ENCODE measurements at places on chromosomes 16 and 17.

DNA sequence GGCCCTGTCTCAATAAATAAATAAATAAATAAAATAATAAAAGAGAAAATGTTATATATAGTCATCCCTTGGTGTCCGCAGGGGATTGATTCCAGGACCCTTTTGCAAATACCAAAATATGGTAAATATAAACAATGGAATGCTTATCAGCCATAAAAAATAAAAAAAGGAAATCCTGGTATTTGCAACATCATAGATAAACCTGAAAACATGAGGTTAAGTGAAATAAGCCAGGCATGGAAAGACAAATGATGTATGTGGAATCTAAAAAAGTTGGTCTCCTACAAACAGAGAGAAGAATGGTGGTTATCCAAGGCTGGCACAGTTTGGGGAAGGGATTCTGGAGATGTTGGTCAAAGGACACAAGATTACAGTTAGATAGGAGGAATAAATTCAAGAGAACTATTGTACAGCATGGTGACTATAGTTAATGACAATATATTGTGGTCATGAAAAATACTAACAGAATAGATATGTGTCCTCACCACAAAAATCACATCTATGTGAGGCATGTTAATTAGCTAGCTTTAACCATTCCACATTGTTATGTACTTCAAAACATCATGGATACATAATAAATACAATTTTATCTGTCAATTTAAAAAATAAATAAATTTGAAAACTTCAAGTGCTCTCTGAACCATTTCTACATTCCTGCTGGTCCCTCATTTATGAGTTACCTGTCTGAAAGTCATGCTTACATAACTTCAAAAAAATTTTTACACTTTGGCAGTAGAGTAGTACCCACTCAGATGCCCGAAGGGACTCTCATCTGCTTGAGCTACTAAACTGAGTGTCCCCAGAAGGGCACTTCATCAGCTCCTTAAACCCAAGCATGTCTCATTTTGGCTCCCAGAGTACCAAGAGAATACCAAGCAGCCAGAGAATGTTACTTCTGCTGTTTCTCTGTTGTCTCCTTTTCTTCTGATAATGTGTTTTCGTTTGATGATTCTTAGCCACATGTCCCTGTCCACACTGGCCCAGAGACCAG, 26.6 kb downstream of the N4BP1 start:
- no peak for DNase-seq

- DNase-seq: no peak
Observed at GRCh38 chr17:51128076-51128475, 7.4 kb upstream of the SPAG9 start.

DNA sequence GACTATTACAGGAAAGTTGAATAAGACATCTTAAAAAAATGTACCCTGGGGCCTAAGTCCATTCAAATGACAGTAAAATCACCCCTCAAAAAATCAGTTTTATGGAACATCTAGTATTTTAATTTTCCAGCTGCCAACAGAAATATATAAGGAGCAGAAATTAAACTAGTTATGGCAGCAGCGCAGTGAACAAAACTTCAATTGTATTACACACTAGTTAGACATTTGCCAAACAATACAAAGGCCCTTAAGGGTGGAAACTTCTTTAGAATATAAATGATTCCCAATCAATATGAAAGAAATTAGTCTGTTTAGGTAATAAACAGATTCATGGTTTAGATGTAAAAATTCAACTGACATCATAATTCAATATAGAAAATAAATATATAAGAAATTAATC, 18.1 kb upstream of the RFFL start:
- no peak for DNase-seq

GRCh38 chr17:967122-967521, 12.5 kb downstream of the NXN start:
- DNase-seq: no peak

DNA sequence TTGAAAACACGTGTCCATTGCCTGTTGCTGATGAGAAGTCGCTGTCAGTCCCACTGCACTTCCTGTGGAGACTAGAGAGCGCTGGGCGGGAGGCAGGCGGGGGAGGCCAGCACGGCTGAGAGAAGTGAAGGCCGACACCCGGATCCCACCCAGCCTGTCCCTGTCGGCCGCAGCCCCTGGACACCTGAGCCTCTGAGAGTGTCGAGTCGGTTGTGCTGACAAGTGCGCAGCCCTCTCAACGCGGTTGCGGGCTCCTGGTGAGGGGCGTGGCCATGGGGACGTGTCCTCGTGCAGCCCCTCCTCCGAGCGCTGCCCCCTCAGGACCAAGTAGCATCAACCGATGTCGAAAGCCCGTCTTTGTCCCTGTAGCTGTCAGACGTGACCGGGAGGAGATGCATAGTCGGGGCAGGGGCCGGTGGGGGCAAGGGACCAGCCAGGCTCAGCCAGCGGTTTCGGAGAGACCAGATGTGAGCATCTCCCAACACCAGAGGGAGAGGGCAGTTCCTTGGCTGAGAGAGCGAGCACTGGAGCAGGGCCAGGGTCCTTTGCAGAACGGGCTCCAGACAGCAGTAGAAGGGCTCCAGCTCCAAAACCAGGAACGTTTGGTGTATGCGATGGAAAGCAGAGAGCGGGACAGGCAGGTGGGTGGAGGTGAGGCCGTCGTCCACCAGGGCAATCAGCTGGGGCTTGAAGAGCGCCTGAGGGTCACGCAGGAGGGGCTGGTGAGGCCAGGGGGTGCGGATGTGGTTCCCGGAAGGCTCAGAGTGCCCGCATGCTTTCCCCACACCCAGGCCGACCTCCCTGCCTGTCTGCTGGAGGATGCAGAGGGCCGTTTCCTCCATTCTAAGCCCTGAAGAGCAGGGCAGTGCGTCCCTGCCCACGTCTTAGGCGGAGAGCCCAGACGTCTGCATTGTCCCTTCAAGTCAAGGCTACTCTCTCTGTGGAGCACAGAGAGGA, 43.3 kb upstream of the CHMP6 start:
- DNase-seq: no peak

DNA sequence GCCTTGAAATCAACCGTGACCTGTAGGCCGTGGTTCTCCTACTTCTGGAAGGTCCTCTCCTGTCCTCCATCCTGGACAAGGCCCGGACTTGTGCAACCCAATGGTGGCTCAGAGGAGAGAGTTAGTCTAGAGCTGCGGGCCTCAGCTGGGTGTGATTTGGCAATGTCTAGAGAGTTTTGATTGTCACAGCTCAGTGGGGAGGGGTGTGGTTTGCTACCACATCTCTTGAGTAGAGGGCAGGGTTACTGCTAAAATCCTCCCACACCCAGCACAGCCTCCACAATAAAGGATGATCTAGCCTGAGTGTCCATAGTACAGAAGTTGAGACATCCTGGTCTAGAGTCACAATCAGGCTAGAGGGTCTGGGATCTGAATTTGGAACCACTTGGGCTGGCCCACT, 40.3 kb downstream of the MYH13 start:
- no peak for DNase-seq

- peak; percentile 80 for DNase-seq
Observed at GRCh38 chr17:68205251-68205807, 42.5 kb upstream of the AMZ2 start.

DNA sequence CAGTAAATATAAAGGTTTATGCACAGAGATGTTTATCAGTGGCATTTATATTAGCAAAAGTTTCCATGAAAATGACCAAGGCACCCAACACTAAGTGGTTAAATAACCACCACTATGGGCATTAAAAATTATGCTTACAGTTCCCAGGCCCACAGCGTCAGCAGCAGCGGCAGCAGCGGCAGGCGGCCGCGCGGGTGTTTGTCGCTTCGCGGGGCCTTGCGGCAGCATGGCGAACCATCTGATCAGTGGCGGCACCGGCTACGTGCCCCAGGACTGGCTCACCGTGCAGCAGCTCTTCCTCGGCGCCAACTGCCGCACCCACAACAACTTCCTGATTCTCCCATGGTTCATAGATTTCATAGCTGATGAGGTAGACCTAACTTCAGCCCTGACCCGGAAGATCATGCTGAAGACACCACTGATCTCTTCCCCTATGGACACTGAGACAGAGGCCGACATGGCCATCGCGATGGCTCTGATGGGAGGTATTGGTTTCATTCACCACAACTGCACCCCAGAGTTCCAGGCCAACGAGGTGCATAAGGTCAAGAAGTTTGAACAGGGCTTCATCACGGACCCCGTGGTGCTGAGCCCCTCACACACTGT, 71.0 kb downstream of the GRIN2A start:
- DNase-seq: no peak

DNA sequence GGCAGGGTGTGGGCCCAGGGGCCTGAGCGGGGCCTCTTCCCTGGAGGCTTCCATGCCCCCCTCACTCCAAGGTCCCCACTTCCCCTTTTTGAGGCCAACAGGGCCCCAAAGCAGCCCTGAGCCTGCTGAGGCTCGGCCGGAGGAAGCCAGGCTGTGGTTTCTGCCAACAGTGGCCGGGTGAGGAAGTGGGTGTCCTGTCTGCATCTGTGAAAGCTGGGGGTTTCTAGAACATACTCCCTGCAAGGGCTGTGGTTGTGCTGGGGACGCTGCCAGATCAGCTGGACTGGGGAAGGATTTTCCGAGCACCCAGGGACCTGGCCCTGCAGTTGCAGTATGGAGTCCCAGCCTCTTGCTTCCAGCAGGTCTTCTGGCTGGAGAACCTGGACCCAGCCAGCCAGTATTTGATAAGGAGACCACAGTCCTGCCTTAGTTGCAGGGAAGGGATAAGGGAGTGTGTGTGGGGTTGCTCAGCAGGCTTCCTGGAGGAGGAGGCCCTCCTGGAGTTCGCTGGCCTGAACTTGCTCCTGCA, 15.7 kb downstream of the ADCY7 start:
- DNase-seq: no peak

GRCh38 chr17:40323391-40324381, 14.7 kb downstream of the RARA start:
- DNase-seq: no peak

DNA sequence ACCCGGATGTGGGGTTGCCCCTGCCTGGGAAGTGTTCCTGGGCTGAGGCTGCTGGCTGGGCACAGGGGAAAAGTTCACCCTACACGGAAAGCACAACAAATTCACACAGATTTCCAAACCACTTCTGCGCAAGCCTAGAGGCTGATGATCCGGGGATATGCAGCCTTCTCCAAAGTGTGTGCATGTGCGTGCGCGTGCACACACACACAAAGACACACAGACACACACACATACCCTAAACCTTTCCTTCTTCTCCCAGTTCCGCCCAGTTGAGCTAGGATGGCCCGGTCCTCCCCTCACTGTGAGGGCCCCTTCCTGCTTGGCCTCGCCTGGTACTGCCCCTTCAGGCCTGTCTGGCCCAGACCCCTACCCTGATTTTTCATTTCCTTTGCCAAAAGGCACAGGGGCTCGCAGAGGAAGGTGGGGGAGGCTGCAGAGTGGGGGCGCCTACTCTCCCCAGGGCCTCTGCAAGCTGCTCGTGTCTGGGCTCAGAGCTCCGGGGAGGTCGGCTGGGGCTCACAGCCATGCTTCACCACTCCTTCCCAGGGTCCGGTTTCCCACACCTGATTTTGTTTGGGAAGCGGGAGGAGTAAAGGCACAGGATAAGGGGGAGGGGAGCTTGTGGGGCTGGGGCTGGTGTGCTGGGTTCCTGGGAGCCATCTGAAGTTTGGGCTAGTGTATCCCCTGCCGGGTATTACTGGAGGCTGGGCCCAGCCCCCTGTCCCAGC, 144.7 kb downstream of the ENGASE start:
- DNase-seq: no peak
